Tibial artery (tissue), 4 donors: ENCODE measurements at places on chromosomes 3 and 15.

DNA sequence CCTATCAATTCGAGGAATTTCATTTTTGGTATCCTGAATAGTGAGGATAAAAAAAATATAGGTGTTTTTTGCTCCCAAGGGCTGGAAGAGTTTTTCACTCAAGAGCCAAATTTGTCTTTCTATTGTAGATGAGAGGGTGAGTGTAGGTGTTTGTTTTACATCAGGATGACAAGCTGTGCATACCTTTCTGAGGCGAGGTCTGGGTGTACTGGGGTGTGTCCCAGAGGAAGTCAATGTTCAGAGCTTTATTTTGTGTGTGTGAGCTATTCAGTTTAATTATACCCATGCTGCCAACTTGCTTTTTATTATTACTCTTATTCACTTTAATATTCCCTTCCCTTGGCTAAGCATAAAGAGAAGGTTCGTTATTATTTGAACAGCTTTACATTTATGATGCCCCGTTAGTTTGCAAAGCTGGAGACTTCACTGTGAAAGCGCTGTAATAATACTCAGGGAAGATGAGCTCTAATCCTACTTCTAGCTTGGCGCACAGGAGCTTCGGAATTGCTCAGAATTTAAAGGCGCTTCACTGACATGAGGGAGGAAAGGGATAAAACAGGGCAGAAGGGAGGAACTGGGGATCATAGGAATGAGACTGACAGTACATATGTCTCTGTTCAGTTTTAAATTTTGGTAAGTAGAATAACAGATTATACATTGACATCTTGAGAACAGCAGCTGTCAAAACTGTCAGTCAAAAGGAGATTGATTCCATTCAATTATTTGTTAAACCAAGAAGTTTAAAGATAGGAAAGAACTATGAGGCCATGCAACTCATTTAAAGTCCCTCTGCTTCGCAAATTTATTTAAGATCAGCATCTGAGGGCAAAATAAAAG is 117.7 kb upstream of the TP63 start:
- no peak for DNase-seq

GRCh38 chr3:31701286-31701685 is 168.6 kb downstream of the STT3B start:
- no peak for DNase-seq

DNA sequence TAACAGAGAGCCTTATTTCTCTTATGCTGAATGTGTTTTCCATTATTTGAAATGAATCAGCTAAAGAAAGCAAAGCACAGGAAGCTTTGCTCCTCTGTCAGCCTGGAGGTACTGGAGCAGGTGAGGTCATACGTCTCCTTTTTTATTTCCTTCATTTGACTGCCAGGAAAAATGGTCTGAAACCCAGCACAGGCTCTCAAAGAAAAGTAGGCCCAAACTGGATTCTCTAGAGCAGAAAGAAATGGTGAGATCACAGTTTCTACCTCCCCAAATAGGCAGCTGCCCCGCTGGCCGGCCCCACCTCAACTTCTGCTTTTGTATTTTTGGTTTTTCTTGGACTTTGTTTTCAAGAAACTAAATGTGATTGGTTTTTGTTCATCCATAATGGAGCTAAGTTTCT is 95.1 kb downstream of the RPL39L start:
- DNase-seq, result no peak

DNA sequence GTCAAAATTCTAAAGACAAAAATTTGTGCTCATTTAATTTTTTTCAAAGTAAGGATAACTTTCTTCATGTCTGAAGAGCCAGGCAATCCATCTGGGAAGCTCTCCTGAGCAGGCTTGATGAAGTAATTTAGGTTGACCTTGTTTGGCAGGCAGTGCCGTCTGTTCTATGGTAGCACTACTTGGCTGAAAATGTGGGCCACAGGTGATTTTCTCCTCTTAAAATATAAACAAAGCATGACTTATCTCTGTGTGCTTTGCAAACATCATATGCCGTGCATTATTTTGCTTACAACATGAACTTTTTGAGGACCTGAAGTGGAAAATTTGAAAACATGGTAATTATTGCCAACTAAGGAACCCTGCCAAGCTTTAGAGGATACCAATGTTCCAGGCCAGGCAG is 143.2 kb downstream of the RAP2B start:
- DNase-seq, result no peak

- DNase-seq, result no peak
These were observed 241.6 kb downstream of the GAP43 start for GRCh38 chr3:115864911-115865310.
